ENCODE measurements at places on chromosomes 12 and 14.

DNA sequence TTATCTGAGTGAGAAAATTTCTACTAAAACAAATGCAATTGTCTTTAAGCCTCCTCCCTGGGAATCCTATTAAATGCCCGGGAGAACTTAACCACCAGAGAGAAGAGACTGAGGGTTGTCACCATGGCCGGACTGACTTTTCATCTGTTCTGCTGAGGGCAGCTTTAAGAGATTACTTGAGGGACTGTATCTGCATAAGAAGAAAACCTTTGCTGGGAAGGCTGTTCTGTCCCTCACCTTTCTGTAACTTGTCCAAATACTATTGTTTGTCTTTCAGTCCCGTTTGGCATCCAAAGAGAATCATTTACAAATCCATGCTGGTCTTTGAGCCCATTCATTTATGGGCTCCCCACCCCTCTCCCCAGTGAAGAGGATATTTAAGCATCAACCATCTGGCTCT lies 306.3 kb upstream of the FLRT2 start:
- no peak for DNase-seq

DNA sequence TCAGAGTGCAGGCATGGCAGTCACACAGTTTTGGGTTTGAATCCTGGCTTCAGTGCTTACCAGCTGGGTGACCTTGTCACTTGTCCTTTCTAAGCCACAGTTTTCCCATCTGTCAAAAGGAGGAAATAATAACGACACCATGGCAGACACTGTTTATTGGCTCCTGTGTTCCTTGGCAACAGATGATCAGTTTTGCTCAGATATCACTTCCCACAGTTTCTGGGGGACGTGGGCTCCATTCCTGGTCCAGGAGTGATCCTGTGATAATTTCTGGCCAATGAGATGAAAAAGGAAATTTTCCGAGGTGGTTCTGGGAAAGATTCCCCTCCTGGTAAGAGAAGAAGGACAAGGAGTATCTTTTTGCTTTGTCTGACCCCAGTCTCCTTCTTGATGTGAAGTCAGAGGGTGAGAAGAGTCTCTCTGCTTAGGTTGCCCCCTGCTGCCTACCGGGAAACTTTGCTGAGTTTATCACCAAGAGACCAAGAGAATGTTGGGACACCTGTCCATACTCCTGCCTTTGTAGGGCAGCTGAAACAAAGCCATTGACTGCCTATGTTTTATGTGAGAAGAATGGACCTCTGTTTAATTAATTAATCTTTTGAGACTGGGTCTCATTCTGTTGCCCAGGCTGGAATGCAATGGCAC lies 178.9 kb upstream of the NRXN3 start:
- DNase-seq, result no peak

GRCh38 chr12:10753059-10753458 lies 29.9 kb upstream of the YBX3 start:
- DNase-seq, result no peak

DNA sequence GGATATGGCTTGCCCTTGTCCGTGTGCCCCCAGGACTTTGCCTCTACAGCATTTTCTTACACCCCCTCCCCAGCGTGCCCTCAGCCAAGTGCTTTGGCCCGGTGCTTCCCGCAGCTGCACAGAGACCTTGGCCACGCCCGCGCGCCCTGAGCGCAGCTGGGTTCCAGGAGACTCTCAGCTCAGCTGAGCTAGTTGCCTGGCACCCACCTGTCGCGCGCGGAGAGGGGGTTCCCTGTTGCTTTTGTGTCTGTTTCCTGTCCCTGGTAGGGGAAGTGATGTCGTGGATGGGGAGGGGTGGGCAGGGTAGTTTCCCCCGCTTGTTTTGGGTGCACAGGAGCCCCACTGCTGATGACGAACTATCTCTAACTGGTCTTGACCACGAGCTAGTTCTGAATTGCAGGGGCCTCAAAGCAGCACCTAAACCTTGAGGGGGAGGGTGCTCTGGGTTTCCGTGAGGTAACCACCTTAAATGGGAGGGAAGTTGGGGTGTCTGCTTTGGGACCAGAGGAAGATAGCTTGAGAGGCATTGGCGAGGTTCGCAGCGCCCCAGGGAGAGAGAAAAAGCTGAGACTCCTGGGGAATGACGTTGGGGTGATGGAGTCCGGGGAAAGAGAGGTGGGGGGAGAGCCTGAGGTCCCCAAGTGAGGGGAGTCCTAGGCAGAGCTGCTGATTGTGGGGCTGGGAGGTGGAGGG lies 1.5 kb downstream of the DIO3 start:
- no peak for DNase-seq

DNA sequence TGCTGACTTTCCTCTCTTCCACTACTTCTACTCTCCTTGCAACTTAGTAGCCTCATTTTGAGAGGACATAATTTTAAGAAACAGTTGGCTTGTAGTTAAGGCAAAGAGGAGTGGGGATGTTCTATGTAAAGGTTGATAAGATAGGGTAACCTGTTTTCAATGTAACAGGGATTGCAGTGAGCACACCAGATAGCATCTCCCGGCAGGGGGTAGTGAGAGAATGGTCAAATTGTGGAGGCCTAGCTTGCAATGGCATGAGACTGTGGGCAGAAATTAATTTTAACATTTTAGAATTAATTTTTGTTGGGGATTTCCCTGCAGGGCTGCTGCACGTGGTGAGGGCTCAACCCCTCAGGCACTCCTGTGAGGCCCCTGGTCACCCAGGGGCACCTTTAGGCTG lies 41.4 kb downstream of the KLRG1 start:
- no peak for DNase-seq

GRCh38 chr14:105420974-105421674 lies 1.5 kb downstream of the MTA1 start:
- no peak for DNase-seq

DNA sequence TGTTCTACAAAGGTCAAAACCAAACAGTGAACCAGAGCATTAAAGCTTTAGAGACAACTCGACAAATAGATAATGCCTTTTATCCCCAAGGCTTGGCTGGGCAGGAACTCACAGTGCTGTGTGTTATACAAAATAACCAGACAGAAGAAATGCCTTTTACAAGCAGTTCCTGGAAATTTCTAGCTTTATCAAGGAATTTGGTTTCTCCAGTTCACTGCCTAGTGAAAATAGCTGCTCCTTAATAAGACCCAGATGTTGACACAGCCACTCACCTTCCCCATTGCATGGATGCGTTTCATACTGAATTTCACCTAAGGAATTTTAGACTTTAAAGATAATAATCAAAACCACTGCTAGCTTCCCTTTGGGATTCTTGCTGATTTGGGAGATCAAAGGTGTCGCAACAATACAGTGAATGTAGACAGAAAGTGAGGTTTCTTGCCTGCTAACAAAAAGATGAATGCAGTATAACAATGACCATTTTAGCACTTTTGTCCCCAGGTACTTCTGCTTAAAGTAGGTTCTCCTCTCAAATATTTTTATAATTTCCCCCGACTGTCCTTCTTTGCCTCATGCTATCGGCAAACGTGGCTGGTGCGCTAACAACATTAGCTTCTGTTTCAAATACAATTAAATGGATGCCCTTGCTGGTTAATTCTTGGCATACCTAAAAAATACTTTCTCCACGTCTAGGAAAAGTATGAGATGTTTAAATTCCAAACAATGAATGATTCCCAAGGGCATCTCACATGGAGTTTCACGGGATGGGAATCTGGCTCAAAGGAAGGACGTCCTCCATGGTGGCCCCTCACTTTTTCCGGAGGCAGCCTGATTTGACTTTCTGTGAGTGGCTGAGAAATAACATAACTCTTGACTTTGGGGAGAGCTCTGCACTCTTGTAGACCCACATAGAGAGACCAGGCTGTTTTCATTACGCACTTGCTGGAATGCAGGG lies 162.4 kb downstream of the C12orf75 start:
- DNase-seq, result no peak

All from activated CD4-positive, CD25-positive, alpha-beta regulatory T cell (primary cell).